ENCODE measurements at places on chromosomes 1 and 21.

GRCh38 chr1:236143104-236143948 lies 987 bp downstream of the GPR137B start:
- no peak for DNase-seq

DNA sequence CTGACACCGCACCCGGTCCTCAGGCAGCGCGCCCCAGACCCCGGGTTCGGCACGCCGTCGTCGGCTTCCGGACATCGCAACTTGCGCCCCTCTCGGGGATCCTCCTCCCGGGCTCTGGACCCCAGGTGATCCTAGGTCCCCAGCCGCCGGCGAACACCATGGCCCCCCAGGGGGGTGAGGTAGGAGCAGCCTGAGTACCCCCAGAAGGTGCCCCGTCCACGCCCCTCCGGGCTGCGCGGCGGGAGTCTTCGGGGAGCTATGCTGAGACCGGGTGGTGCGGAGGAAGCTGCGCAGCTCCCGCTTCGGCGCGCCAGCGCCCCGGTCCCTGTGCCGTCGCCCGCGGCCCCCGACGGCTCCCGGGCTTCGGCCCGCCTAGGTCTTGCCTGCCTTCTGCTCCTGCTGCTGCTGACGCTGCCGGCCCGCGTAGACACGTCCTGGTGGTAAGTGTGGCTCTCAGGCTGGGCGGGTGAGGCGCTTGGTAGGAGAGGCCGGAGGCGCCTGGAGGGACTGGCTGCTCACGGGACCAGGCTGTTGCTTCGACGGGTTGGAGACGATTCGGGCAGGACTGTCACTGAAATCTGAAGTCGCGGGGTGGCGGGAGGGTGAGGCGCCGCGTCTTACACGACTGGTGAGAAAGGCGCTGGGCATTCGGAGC lies 367 bp downstream of the WNT2B start:
- no peak for DNase-seq

DNA sequence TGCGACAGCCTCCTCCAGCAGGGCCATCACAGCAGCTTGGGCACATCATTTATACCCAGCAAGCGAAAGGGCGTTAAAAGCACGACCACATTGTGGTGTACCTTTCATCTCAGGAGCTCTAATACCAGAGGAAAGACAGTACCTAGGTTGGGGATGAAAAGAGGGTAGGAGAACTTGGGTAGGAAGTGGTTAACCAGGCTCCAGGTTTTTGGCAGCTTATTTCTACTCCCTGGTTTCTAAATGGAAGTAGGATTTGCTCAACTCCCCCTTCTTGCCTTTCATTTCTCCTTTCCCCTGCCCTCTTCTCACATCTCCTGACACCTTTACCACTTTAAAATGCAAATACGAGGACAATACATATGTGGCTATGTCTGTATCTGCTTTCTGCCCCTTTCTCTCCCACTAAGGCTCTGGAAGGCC lies 30.2 kb downstream of the FAM177B start:
- DNase-seq = no peak

- no peak for DNase-seq
These were observed 15.1 kb downstream of the RGS8 start for GRCh38 chr1:182669266-182669665.

DNA sequence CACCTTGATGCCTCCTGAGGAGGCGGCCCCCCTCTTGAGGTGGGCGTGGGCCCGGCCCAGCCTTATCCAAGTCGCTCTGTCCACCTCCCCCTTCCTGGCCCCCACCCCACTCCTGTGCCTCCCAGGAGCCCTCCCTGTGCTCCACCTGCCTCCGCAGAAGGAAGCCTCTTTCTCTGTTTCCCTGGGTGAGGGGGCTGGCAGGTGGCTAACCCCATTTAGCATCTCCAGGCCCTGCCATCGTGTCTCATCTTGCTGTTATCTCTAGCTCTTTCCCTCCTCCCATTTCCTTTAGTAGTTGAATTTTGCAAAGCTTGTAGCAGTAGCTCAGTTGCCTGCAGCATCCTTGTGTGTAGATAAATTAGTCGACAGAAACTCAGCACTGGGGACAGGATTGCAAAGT lies 7.2 kb downstream of the RNF187 start:
- DNase-seq = no peak

- no peak for DNase-seq
These were observed 141.8 kb downstream of the CTH start for GRCh38 chr1:70552662-70553566.

DNA sequence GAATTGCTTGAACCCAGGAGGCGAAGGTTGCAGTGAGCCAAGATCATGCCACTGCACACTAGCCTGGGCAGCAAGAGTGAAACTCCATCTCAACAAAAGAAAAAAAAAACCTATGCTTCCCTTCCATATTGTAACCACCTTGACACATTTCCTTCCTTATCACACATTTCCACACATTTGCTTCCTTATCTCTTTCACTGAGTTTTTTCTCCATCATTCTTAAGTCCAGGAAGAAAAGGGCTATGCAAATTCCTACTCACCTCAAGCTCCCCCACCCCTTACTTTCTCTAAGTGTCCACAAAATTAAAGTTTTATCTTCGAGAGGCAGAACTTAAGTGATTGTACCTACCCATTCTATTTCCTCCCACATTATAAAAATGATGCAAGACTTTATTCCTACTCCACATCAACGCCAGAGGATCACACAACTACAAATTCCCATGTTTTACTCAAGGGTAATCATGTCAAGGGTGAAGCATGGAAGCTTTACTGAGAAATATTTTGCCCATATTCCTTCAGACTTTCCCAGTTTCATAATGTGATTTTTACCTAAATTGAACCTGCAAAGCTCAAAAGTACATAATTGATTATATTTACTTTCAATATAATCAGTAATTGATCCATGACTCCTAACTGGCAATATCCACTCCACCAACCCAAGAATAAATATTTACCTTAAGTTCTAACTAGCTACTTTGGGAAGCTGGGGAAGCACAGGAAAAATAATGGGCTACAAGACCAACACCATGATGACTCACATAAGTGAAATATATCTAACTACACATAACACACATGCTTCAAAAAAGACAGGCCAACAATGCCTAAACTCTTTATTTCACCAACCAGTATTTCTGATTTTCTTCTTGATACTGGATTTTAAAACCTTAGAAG lies 9.3 kb downstream of the WDR77 start:
- no peak for DNase-seq

DNA sequence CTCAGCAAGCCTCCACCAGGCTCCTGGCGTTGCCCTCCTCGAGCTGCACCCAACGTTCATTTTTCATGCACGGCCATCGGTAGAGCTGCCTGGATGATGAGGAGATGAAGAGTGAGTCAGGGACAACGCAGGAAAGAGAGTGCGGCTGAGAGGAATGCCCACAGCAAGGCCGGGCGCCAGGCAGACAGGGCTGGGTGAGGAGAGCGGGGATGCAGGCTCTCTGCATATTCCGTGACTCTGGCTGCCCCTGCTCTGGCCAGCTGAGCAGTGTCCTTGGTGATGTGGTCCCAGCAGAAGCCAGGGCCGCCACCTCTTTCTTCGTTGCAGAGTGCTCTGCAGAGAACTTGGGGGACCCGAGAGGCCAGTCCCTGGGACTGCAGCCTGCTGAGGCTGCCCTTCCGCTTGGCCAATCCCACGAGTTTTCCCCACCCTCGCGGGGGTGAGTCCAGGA lies 10.8 kb downstream of the UMODL1 start:
- no peak for DNase-seq

DNA sequence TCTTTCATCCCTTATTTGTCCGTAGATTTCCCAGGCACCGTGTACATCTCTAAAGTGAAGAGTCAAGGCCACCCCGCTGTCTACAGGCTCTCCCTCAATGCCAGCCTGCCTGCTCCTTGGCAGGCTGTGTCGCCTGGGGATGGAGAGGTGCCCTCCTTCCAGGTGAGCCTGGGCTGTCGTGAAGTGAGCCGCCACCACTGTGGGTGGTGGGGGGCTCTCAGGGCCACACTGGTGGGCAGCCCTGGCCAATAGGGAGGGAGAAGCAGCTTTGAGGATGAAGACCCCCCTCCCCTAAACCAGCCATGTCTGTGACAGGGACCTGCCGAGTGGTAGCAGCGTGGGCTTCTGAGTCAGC lies 46.2 kb downstream of the DISP3 start:
- DNase-seq = no peak

All from activated naive CD4-positive, alpha-beta T cell (primary cell).